ENCODE measurements at places on chromosomes 13 and 19.

DNA sequence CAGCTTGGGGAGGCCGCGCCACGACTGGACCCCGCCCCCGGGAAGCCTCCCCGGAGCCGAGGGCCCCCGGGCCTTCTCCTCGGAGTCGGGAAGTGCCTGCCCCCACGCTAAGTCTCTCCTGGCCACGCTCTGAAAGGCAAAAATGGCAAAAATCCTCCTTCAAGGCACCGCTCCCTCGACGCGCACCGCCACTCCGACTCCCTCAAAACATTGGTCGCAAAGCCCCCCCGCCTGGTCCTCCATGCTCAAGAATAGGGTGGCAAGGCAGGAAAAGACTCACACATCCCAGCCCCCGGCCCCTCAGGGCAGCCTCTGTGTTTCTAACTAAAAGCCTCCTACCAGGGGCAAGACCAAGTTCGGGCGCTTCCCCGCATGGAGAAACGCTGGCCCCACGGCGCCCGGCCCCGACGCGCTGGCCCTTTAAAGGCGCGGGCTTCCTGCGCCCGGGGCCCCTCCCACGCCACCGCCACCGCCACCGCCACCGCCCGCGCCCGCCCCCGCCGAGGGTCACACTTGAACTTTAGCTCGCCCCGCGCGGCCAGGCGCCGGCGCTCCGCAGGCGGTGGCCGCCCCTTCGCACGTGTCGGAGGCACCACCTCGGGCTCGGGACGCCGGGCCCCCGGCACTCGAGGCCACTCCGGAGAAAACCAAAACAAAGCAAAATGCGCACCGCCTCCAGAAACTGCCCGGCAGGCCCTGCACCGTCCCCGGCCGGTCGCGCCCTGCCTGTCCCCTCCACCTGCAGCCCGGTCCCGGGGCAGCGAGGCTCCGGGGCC lies 1.9 kb downstream of the FOXO1 start:
- peak; percentile 23 for DNase-seq

DNA sequence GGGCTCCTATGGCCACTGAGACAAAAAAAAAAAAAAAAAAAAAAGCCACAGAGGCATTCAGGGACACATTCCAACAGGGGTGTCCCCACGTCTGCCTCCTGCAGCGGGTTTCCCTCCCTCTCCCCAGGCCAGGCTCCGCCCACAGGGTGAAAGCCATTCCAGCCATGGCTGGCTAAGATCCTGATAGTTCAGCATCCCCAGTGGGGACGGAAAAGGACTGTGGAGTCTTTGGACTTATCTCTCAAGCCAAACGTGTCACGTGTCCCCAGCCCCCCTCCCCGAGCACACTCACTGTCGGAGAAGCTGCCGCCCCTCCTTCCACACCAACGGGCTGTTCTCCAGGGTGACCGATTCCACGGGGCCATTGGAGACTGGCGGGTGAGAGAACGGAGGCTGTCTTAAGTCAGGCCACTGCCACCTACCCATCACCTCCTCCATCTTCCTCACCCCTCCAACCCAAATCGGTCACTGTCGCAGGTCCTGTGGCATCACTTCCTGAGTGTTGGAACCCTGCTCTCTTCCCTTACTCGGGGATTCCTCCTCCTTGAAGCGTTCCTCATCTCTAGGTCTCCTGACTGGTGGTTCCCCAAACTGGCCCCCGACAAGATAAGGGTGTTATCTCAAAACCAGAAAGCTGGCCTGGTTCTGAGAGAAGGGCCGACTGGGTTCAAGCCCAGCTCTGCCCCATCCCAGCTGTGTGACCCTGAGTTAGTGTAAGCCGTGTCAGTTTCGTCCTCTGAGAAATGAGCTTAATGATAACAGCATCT lies 9.1 kb upstream of the FKRP start:
- DNase-seq, result no peak

GRCh38 chr19:44512326-44513298 lies 12.3 kb upstream of the ZNF180 start:
- peak; percentile 60 for DNase-seq

DNA sequence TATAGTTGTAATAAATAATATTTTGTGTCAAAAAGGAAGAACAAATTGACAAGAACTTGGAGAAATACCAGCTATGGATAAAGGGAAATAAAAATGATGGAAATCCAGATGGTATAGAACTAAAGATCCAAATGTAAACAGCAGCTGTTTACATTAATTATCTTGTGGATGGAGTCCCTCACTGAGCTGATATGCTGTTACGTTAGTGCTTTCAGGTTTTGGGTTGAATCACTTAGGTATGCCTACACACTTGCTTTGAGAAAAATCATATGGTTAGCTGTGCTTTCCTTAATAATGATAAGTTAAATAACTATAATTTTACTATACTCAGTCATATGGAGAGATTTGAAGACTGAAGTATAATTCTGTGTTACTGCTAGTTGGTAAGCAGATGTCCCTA lies 27.7 kb downstream of the WASF3 start:
- peak; percentile 41 for DNase-seq

DNA sequence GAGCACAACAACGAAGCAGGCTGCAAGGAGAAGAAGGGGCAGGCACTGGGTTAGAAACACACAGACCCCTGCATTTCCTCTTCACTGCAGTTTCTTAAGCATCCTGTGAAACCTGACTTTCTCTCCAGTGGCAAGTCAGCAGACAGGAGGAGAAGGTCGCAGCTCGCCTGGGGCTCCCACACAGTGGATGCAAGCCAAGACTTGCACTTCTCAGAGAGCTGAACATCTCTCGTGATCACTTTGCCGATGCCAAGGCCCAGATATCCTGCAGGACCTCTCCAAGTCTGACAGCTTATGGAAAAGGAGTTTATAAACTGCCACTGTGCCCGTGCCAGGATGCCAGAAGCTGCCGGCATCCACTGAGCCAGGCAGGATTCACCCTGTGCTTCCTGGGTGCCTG lies 18.4 kb downstream of the TMEM272 start:
- no peak for DNase-seq

- DNase-seq, result no peak
These were observed 5.4 kb downstream of the MRPS31 start for GRCh38 chr13:40765602-40766001.

- peak; percentile 8 for DNase-seq
These were observed 1.3 kb upstream of the CEACAM6 start for GRCh38 chr19:41753936-41754529.

DNA sequence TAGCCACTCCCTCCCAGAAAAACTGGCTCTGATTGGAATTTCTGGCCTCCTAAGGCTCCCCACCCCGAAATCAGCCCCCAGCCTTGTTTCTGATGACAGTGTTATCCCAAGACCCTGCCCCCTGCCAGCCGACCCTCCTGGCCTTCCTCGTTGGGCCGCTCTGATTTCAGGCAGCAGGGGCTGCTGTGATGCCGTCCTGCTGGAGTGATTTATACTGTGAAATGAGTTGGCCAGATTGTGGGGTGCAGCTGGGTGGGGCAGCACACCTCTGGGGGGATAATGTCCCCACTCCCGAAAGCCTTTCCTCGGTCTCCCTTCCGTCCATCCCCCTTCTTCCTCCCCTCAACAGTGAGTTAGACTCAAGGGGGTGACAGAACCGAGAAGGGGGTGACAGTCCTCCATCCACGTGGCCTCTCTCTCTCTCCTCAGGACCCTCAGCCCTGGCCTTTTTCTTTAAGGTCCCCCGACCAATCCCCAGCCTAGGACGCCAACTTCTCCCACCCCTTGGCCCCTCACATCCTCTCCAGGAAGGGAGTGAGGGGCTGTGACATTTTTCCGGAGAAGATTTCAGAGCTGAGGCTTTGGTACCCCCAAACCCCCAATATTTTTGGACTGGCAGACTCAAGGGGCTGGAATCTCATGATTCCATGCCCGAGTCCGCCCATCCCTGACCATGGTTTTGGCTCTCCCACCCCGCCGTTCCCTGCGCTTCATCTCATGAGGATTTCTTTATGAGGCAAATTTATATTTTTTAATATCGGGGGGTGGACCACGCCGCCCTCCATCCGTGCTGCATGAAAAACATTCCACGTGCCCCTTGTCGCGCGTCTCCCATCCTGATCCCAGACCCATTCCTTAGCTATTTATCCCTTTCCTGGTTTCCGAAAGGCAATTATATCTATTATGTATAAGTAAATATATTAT lies 6.1 kb downstream of the FOSB start:
- no peak for DNase-seq

- DNase-seq, result no peak
These were observed 126.6 kb downstream of the HS6ST3 start for GRCh38 chr13:96216543-96216942.

DNA sequence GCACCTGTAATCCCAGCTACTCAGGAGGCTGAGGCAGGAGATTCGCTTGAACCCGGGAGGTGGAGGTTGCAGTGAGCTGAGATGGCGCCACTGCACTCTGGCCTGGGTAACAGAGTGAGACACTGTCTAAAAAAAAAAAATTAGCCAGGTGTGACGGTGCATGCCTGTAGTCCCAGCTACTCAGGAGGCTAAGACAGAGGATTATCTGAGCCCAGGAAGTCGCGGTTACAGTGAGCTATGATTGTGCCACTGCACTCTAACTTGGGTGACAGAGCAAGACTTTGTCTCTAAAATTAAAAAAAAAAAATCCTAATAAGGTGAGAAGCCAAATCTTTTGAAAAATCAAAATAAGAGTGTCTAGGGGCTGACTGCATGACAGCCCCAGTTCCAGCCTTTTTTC lies 9.7 kb upstream of the CEBPA start:
- DNase-seq, result no peak

- no peak for DNase-seq
These were observed 25.6 kb downstream of the CARM1 start for GRCh38 chr19:10896851-10897526.

DNA sequence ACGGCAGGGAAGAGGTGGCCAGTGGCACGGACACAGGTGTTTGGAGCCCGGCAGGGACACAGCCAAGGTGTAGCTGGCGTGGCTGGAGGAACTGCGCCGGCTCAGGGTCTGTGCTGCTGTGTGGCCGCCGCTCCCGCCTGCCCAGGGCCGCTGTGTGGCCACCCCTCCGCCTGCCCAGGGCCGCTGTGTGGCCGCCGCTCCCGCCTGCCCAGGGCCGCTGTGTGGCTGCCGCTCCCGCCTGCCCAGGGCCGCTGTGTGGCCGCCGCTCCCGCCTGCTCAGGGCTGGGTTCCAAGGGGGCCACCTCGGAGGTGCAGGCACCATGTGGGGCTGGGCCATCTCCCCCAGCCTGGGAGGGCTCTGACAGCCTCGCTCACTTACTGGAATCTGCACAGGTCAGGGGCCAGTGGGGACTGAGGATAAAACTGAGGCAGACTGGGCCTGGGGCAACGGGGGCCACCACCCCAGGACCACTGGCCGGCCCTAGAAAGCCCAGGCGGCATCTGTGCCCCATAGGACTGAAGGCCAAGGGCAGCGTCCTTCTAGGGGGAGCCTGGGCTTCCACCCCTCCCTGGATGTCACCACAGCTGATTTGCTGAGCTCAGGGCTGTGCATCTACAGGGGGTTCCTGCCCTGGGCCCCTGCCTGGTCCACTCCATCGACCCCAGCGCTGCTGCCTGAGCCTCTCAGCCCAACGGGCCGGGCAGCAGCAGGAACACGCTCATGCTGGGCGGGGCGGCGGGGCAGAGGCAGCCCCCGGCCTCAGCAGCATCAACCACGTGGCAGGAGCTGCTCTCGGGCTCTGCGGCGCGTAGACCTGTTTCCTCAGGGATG lies 21.5 kb downstream of the C13orf46 start:
- no peak for DNase-seq

GRCh38 chr13:50209631-50210030 lies 194.4 kb downstream of the KCNRG start:
- DNase-seq, result no peak

DNA sequence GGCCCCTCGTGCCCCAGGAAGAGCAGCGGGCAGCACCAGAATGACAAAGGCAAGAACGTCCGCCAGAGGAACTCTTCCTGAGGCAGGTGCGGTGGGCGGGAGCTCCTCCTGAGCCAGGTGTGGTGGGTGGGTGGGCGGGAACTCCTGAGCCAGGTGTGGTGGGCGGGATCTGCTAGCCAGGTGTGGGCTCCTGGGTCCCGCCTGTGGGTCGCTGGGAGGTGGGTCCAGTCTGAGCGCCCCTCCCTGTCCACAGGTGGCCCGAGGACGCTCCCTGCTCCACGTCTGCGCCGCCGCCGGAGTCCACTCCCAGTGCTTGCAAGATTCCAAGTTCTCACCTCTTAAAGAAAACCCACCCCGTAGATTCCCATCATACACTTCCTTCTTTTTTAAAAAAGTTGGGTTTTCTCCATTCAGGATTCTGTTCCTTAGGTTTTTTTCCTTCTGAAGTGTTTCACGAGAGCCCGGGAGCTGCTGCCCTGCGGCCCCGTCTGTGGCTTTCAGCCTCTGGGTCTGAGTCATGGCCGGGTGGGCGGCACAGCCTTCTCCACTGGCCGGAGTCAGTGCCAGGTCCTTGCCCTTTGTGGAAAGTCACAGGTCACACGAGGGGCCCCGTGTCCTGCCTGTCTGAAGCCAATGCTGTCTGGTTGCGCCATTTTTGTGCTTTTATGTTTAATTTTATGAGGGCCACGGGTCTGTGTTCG lies 7.0 kb upstream of the HCN2 start:
- DNase-seq, result no peak

DNA sequence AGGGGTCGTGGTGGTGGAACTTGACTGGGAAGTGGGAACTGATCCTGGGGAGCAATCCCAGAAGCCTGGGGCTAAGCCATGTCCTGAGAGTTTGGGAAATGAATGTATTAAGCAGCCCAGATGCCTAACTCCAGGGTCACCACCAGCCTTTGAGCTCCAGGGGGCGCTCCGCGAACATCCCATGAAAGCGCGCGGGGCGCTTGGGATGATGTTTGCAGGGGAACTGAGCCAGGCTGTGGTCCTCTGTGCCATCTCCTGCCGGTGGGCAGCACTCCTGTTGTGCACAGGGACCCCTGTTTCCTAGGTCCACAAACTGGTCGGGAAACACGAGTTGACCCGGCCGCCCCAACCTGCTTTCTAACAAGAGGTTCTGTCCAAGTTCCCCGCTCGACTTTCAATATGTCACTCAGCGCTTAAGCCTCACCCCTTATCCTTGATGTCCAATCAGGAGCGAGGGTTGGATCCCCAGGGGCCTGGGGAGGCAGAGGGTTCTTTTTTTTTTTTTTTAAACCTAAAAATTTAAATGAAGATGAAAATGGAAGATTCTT lies 14.4 kb downstream of the LEUTX start:
- peak; percentile 78 for DNase-seq

DNA sequence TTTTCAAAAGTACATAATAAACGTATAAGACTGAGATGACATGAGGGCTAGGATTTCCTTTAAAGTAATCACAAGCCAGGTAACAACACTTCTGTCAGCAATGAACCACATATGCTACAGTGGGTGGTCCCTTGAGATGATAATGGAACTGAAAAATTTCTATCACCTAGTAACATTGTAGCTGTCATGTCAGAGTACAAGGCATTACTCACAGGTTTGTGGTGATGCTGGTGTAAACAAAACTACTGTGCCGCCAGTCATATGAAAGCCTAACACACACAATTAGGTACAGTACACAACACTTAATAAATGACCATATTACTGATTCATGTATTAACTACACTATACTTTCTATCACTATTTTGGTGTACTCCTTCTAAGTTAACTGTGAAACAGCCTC lies 36.8 kb downstream of the MIPEP start:
- no peak for DNase-seq

- no peak for DNase-seq
These were observed 124.8 kb downstream of the ZNF536 start for GRCh38 chr19:30497034-30497433.

DNA sequence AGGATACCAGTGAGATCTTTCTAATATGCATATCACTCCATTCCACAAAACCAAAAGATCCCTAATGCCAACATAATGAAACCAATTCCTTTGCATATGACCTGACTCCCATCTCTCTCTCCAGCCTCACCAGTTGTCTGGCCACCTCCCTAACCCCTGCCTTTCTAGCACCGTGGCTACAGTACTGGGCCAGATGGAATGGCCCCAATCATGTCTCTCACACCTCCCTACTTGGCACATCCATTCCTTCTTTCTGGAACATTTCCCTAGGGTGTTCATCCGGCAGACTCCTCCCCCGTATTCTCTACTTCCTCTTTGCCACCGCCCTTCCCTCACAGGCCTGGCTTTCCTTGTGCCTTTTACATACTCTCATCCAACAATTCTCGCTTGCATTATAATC lies 62.0 kb downstream of the GPALPP1 start:
- no peak for DNase-seq
